ENCODE measurements at places on chromosomes 5 and 9. TPM values are rescaled to one million over a fixed set of nuclear protein-coding genes. Genes with fewer than 3 reads are reported as not detected.

Gene MARCHF3
- 58.2 TPM for total RNA-seq

Gene MYORG
- total RNA-seq = 0.89 TPM

Gene SPINK13
- total RNA-seq = not detected

Gene GABRP
- total RNA-seq = not detected

Gene MSANTD3
- total RNA-seq = 51.7 TPM

Gene CAMK4
- 10.3 TPM for total RNA-seq
